ENCODE measurements at places on chromosomes 2 and 18.

- DNase-seq = no peak
Measured at GRCh38 chr2:240567872-240568677, at the start of gene RNPEPL1. TSS of gene RNPEPL1 (plus strand) at chr2:240568484. CDS start at chr2:240568587, 103 bp downstream.

- no peak for DNase-seq
Measured at GRCh38 chr2:157631861-157632260, 3.2 kb upstream of the ACVR1C start.

DNA sequence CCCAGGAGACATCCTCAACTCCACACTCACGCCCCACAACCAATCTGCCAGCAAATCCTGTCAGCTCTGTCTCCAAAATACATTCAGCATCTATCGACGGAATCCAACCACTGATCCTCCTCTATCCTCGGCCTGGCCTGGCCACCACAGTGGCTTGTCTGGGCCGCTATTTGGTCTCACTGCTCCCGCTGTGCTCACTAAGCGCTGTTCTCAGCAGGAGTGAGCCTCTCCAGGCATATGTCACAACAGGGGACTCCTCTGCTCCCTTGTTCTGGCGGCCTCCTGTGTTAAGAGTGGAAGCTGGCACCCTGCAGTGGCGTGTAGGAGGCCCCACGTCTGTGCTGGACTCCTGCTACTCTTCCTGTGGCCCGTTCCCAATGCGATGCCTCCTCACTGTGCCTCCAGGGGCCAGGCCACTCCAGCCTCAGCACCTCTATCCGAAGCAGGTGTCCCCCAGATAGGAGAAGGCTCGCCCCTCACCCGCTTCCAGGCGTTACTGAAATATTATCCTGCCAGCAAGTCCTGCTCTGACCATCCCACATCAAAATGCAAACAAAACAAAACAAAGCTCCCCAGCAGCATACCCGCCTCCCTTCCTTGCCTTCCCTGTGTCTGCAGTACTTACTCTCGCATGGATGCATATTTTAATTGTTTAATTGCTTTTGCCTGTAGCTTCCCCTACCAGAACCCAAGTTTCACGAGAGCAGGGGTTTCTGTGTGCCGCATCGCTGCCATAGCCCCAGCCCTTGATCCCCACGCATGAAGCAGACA is 39.9 kb downstream of the CENPO start:
- DNase-seq = no peak

DNA sequence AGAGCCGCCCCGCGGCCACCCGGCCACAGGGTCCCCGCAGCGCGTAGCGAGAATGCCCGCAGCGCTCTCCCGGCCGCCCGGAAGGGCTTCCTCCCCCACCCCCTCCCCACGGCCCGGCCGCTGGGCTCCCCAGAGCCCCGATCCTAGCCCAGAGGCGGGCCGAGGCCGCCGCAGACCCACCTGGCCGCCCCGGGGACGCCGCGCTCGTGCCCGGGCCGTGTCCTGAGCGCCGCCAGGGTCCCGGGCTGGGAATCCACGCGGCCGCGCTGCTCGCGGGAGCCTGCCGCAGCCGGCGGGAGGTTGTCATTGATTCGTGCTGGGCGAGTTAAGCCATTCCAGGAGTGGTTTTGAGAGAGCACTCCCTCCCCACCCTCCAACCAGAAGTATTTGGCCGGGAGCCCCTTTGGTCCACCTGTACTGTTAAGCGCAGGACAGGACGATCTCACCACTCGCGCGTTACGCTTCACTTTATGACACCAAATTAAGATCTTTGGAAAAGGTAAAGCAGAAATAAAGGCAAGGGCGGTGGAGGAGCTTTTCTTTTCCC is 206.4 kb upstream of the SMAD2 start:
- DNase-seq = no peak

DNA sequence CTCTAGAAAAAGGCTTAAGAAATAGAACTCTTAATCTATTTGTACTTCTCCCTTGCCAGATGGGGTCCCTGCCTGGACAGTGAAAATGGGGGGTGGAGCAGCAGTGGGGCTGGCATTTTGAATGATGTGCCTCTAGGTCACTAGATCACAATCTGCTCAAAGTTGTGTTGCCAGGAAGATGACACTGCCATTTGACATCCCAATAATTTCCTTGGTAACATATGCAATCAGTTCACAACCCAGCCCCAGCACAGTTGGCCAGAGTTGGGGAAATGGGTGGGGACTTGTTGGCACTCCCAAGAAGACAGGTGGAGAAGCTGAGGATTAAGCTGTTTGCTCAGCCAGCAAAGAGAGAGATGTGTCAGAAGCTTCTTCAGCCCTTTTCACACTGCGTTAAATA is 558.3 kb upstream of the KLHL29 start:
- no peak for DNase-seq

GRCh38 chr2:26682155-26682554 is 10.4 kb upstream of the KCNK3 start:
- DNase-seq = no peak
